ENCODE measurements at places on chromosomes 2 and 18.

DNA sequence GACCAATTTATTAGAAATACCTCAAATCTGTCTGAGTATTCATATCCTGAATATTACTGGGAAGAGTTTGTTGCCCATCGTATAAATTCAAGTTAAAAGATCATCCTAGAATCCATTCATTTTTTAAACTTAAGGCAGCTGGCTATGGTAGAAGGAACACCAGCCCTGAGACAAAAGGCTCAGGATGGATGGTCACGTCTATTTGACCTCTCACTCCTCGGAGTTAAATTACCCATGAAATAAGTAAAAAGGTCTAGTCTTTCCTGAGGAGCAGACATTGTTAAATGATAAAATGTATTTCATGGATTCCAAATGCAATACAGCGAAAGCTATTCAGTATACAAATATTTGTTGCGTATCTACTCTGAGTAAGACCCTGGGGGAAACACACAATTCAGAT is 826.0 kb upstream of the LRATD1 start:
- DNase-seq = no peak

GRCh38 chr2:49207204-49207603 is 52.9 kb upstream of the FSHR start:
- DNase-seq = no peak

- no peak for DNase-seq
These were observed 108.8 kb upstream of the TCF4 start for GRCh38 chr18:55696811-55697210.

GRCh38 chr2:223464071-223464470 is 138.1 kb downstream of the SCG2 start:
- DNase-seq = no peak
